ENCODE measurements at places on chromosomes 2 and 18.

DNA sequence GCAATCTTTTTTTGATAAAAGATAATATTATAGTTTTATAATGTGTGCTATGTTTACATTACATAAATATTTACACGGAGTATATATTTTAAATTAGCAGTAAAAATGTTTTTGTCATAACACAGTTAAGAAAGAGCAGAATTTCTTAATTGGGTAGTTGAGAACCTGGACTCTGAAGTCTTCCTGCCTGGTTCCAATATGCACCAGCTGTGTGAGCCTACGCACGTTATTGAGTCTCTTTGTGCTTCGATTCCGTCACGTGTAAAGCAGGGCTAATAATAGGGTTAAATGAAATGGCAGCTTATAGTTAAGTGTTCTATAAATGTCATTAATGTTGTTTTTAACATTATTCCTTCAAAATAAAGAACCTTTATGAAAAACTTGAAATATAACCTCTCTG, 1.2 kb upstream of the CCDC88A start:
- no peak for DNase-seq

DNA sequence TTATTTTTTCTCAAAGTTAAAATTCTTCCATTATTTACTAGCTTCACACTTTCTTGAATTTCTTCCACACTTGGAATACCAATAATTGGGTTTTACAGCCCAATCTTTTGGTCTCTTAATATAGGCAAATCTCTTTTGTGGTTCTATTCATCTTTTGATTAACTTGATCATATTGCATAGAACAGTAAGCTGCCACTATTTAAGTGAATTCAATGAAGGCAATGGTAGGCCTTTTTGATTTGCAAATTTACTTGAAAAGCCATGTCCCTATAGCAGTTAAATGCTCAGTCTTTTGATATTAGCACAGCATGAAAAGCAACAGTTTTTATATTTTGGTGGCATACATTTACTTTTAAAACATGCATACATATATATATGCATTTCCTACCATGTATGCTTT, 20.2 kb upstream of the DYNC1I2 start:
- no peak for DNase-seq

- DNase-seq = no peak
These were observed 53.6 kb upstream of the GYPC start for GRCh38 chr2:126602334-126602733.

DNA sequence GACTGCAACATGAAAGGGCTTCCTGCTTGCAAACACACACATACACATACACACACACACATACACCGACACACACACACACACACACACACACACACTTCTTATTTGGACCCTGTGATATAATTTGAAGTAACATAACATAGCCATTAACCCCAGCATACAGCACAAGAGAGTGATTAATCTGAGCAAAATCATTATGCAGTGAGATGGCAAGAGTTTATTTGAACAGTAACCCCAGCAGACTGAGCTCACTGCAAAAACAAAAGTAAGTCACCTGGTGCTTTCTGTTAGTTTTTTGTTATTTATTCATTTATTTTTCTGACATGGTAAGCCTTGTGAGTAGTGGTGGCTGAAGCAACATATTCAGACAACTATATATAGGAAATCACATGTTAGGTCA, 93.7 kb downstream of the NOL4 start:
- DNase-seq = no peak

DNA sequence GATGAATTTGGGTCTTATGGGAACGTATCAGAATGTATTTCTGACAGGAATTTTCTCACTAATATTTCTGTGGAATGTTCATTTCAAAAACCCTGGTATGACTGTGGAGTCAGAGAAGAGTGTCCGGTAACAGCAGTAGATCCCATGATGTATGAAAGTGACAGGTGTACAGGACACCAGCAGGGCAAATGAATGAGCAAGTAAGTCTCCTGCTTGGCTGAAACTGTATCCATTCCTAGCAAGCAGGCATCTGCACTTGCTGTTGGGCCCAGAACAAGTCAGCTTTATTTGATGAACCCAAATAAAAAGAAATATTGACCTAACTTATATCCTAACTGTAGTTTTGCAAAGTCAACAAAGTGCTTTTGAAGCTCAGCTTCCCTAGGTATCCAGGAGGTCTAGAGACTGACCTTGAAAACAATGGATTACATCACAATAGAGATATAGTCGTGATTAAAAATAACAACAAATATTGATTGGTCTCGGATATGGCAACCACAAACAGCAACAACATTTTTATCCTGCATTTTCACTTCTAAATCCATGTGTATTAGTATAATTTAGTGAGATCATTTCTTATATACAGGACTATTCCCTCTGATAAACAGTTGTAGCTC, 37.6 kb downstream of the NXPH2 start:
- DNase-seq = no peak

- DNase-seq = no peak
These were observed 198.8 kb downstream of the DCDC2C start for GRCh38 chr2:3902131-3902530.

GRCh38 chr2:172496160-172496608, 59.7 kb upstream of the PDK1 start:
- DNase-seq = no peak

All from stimulated activated CD8-positive, alpha-beta memory T cell treated with anti-CD3 and anti-CD28 coated beads, Interleukin-12 subunit alpha, Interleukin-12 subunit beta, amount 100 ng/mL, for 4 hours (primary cell).